ENCODE measurements at places on chromosomes 5 and 9.

DNA sequence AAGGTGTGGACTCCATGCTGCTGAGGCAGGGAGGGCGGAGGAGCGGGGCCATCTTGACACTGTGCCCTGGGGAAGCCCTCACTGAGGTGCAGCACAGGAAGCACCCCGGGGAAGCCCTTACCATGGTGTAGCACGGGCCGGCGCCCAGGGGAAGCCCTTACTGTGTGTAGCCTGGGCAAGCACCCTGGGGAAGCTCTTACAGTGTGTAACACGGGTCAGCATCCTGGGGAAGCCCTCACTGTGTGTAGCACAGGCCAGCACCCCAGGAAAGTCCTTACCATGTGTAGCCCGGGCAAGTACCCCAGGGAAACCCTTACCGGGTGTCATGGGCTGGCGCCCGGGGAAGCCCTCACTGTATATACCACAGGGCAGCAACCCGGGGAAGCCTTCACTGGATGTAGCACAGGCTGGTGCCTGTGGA lies 62.6 kb upstream of the ZNF354B start:
- no peak for DNase-seq

- no peak for DNase-seq
Observed at GRCh38 chr5:176676361-176676824, 29.1 kb downstream of the TSPAN17 start.

DNA sequence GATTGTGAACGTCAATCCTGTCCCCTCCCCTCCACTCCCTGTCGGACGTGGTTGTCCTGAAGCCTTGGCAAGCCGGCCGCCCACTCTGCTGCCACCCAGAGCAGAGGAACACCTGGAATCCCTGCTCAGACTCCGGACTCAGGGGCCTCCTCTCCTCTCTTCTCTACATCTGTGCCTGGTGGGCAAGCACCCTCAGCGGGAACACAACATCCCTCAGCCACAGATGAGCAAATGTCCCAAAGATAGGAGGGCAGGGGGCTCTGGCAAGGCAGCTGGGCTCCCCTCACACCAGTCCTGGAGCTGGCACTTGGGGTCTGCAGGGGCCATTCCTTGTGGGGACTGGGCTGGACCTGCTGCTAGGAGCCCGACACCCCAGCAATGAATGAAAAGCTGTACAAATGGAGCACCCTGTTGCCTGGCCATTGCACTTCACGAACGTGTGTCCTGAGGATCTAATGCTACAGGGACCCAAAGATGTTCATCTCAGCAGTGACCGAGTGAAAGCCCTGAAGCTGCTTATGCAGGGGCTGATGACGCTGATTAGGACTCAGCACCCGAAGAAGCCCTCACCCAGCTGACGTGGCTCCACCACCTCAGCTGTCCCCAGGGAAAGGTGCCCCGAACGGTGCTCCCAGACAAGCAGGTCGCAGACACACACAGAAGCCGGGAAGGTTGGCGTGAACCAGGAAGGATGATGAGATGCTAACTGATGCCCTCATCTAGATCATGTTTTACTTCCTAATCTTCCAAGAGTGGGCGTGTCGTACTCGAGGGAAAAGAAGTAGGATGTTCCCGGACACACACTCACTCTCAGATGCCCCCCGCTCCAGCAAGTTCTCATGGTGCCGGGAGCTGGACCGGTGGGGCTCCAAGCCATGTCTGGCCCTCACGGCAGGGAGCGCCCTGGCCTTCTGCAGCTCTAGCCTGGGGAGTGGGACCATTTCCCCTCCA lies 177.0 kb upstream of the PPP1R26 start:
- DNase-seq = no peak

DNA sequence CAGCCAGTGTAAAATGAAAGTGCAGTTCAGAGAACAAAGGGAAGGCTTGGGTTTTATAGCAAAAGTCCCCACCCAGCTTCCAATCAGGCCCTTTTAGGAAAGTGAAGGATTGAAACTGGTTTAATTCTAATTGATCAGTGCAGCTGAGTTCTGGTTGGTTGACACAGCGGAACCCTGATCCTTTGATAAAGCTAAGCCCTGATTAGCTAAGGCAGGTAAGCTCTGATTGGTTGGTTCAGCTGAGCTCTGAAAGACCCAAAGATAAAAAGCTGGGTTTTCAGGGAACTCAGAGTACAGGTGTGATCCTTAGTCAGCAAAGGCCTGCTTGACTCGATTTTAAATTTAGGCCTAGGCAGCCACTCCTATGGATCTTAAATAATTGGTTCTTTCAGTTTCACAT lies 70.8 kb upstream of the PRRC1 start:
- no peak for DNase-seq

GRCh38 chr5:159163027-159163700 lies 46.2 kb downstream of the RNF145 start:
- DNase-seq = no peak

DNA sequence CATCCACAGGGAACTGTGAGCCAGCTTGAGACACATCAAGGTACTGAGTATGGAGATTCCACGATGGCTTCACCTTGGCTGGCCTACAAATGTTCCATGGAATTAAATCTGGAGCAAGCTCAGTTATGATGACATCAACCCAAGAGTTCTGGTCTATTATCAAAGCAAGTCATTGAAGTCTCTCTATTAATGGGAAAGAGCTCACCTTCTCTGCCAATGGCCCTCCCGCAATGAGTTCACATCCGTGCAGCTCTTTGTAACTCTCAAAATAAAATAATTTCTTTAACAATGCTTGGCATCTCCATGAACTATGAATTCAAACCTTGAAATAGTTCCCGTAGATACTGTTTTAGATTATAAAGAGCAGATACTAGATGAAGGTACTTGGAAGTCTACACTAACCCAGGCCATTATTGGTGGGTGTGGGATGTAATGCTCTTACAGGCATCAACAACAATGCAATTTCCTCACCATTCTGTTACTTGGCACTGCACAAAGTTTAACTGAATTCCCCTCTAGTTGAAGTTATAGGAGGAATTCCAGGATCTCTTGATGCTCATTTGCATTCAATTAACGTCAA lies 55.4 kb downstream of the ZNF474 start:
- no peak for DNase-seq

- DNase-seq = no peak
Observed at GRCh38 chr9:124352616-124353015, 62.6 kb downstream of the PSMB7 start.

- no peak for DNase-seq
Observed at GRCh38 chr5:73137563-73138530, 17.5 kb downstream of the TMEM171 start.

GRCh38 chr5:148084269-148084668 lies 20.5 kb downstream of the SPINK5 start:
- DNase-seq = no peak

GRCh38 chr5:81310402-81311063 lies 9.1 kb downstream of the ZCCHC9 start:
- DNase-seq = no peak

- DNase-seq = no peak
Observed at GRCh38 chr5:151125421-151125820, 32.2 kb downstream of the ANXA6 start.

DNA sequence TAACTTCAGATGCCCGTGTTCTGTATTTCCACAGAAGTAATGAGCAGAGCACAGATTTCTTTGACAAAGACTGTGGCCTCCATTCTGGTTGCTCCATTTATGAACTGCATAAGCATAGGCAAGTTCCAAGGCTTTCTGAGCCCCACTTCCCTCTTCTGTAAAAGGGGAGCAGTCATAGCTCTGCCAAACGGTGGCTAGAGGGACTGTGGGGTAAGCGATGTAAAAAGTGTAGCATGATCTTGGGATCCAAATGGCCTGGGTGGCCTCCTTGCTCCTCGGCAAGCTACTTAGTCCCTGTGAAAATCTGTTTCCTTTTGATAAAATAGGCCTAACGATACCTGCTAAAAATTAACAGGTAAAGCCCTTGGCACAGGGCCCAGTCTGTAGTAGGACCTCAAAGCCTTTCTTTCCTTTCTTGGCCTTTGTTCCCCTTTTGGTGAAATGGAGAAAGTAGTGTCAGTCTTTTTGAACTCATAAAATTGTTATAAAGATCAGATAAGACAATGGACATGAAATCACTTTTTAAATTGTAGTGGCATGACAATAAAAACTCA lies 646.6 kb downstream of the ACTL7B start:
- no peak for DNase-seq

DNA sequence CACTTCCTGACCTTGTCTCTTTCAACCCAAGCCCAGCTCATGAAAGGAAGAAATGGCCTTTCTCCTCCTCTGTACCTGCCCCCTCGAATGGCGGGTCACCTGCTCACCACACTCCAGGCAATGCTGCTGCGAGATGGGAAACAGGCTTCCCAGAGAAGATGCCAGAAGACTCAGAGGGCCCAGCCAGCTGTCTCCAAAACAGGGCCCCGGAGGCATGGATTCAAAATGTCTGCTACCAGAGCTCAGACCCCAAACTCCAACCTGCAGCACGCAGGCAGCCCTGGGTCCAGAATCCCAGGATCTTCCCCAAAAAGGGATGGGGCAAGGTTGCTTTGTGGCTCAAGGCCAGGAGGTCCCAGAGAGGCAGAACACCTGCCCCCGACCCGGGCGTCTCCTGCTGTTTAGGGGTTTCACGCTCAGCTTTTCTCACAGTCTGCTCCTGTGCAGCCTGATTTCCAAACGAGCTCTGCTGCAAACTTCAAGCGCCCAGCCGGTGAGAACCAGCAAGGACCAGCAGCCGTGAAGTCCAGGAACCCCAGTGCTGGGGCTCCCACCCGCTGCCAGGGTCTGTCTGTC lies 42.5 kb downstream of the VAV2 start:
- DNase-seq = no peak

GRCh38 chr9:15529566-15530324 lies 19.0 kb upstream of the PSIP1 start:
- DNase-seq = no peak

GRCh38 chr9:109722007-109722406 lies 58.0 kb upstream of the PALM2AKAP2 start:
- no peak for DNase-seq

- DNase-seq = no peak
Observed at GRCh38 chr9:68458918-68459317, 81.8 kb downstream of the TMEM252 start.

DNA sequence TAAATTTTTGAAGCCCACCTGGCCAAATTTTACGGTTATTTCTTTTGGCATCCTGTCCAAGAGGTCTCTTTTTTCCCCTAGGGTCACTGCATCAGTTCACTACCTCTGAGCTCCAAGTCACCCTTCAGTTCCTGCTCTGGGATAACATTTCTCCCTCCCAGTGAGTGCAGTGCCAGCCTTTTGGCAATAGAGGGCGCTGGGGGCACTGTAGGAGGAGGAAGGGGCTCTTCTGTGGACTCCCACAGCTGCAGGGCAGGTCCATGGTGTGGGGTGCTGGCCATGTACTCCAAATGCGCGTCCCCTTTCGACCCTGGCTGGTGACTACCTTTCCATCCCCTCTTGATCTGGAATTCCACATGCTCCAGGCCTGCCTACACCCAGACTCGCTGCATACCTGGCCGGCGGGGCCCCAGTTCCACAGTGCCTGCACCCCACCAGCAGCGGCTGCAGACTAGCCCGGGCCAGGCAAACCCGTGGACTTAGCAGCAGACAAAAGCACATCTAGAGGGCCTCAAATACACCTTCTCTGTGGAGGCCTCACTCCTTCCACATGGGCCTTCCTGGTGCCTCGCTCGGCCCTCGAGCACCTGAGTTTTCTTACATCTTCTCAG lies 20.3 kb upstream of the NINJ1 start:
- DNase-seq = peak; percentile 32

DNA sequence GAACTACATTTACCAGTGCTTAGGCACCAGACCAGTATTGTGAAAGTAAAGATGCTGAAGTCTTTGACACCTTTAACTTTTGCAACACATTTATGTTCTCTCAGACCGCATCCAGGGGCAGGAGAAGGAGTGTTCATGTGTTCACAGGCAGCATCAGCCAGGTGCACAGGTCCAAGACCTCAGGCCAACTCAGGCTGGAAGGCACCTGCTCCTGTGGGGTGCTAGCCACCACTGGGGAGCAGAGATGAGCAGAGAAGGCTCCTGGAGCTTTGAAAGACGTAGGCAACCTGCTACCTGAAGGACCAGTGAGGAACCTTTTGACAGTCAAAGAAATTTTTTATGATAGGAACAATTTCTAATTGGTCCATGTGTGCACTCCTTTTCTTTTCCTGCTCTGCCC lies 35.6 kb downstream of the DAPK1 start:
- DNase-seq = no peak

GRCh38 chr9:87494970-87495471 lies 2.6 kb upstream of the DAPK1 start:
- DNase-seq = no peak

DNA sequence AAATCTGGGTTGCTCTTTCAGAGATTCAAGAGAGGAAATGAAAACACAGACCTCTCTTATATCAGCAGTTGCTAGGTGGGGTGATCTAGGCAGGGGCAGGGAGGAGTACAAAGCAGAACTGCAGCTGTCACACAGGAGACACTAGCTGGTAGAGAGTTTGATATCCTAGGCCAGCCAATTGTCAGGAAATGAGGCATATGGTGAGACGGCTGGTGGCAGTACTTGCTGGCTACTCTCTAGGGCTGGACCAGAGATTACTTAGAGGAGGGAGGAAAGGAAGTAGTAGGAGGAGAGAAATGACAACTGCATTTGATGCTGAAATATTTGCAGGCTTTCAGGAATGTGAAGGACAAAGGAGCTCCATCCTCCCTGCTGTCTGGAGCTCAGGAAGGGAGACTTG lies 113.8 kb downstream of the TRIM32 start:
- DNase-seq = no peak

DNA sequence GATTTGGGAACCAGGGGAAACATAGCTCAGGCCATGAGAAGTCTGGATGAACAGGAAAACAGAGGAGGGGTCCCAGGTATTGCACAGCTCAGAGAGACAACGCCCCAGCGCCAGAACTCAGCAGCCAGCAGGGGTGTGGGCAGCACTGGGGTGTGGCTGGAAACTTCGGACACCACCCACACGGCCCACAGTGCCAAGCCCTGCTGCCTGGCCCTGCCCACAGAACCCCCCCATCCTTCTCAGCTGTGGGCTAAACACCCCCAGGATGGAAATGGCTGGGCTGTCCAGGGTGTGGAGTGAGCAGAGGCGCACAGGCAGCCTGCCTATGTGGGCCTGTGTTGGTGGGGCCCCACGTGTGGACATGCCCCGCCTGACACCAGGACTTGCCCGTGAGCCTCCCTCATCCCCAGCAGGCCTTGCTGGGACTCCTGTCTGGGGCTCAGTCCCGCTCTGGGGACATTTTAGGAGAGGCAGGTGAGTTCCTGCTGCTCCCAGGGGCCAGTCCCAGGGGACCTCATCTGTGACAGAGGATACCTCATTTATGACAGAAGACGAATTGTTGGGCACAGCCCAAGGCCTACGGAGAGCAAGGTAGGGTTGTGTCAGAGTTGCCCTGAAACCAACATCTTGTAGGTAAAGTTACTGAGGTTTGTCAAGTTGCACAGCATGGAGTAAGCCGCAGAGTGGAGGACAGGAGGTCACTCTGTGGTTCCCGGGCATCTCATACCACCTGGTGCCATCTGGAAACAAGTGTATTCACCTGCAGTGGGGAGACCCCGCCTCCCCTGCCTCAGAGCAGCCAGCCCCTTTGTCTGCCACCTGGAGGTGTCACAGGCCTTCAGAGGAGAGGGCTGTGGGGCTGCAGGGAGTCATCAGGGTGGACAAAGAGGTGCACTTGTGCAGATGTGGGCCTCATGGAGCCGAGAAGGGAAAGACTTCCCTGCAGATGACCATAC lies 183.2 kb downstream of the AUH start:
- no peak for DNase-seq

- no peak for DNase-seq
Observed at GRCh38 chr5:78679905-78680304, 31.3 kb upstream of the LHFPL2 start.

- DNase-seq = no peak
Observed at GRCh38 chr5:16750445-16750844, 133.6 kb upstream of the RETREG1 start.

GRCh38 chr5:81657386-81657785 lies 93.5 kb downstream of the SSBP2 start:
- no peak for DNase-seq
